ENCODE measurements at places on chromosomes 6 and 20.
A peak's percentile ranks its signal among the peaks of the same experiment; 100 is the strongest.

GRCh38 chr6:32195902-32196681 is 3.6 kb upstream of the GPSM3 start:
- peak; percentile 86 for DNase-seq

DNA sequence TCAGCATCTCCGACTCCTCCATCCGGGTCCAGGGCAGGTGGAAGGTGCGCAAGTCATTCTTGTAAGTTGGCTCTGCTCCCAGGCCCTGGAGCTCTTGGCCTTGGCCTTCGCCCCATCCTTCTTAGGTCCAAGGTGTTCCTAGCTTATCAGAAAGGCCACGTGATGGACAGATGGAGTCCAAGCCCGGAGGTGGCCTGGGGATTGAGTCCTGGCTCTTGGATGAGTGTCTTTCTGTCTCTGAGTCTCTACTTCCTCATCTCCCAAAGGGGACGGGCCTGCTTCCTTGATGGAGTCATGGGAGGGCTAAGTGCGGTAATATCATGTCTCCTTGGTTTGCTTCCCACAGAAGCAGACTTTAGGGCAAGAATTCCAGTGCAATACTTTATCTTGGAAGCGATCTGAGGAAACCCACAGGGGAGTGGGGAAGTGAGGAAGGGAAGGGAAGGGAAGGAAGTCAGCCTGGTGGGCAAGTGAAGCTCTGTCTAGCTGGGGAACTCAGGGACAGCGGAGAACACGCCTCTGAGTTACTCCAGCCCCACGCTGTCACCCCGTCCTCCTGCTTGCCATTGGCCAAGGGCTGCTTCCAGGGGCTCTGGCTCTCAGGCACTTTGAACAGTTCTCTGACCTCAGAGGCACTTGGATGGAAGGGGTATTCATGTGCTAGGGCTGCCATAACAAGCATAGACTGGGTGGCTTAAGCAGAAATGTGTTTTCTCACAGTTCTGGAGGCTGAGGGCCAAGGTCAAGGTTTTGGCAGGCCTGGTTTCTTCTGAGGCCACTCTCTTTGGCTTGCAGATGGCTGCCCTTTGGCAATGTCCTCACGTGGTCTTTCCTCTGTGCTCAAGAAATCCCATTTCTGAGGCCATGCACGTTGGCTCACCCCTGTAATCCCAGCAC is 4.8 kb downstream of the LBP start:
- DNase-seq = no peak

GRCh38 chr6:14309951-14310445 is 192.4 kb downstream of the CD83 start:
- no peak for DNase-seq

DNA sequence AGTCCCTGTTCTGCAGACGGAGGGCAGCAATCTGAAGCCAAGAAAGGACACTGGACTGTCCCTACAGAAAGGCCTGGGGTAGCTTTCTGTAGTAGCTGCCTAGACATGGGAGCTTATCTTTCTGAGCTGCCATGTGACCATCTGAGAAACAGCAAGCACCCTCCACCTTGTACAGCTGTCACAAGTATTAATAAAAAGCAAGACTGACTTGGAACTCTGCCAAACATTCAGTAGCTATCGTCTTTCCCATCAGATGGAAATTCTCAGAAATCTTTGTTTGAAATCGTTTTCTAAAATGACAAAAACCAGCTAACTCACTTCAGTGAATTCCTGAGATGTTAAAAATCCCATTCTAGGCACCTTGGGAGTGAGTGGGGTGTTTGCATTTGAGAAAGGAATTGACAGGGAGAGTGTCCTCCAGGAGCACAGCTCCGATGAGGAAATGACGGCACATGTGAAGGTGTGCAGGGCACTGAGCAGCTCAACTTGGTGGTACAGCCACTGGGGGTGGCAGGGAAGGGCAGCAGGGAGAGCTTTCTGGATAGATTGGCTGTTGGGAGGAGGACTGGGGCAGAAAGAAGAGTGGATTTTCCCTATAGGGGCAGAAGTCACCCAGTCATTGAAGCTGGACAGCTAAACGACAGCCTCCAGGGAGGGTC is 24.5 kb downstream of the ACSS1 start:
- DNase-seq = no peak

GRCh38 chr20:21796059-21796458 is 90.6 kb downstream of the PAX1 start:
- DNase-seq = no peak

- DNase-seq = no peak
Observed at GRCh38 chr20:5077761-5078387, 41.9 kb downstream of the PCNA start.

DNA sequence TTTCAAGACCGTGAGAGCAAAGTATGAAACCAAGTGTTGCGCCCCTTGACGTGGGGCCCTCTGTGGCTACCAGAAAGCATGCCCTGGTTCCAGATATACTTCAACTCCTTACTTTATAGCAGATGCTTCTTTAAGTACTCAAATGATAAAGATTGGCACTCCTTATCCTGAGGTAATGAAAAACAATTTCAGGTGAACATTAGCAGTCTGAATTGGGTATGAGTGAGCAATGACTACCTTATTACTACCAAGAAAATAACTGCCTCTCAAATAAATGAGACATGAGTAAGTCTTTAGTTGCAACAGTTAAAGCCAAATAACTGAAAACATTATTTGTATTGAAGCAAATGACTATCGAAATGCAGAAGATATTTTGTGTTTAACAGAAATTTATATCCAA is 408.7 kb downstream of the MMUT start:
- DNase-seq = no peak

All from CD4-positive, alpha-beta T cell treated with Interleukin-4 for 1 hour (primary cell).